ENCODE measurements at places on chromosomes 11 and 22.

- no peak for DNase-seq
Observed at GRCh38 chr11:92552942-92553341, 328.3 kb downstream of the FAT3 start.

DNA sequence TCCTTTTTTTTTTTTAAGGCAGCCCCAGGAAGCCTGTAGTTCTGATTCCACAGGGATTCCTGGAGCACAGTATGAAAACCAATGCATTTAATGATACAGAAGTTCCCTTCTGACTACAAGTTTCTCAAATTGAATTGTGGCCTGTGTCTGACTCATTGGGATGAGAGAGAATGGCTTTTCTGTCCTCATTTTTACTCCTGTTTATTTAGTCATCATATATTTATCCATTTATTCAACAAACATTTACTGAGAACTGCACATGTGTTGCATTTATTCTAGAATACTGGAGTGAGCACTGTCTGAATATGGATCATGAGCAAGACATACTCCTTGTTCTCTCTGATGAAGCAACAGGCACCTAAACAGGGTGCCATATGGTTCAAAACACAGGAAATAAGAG is 231.2 kb downstream of the NTM start:
- no peak for DNase-seq

GRCh38 chr11:74925281-74925680 is 23.6 kb downstream of the XRRA1 start:
- no peak for DNase-seq

DNA sequence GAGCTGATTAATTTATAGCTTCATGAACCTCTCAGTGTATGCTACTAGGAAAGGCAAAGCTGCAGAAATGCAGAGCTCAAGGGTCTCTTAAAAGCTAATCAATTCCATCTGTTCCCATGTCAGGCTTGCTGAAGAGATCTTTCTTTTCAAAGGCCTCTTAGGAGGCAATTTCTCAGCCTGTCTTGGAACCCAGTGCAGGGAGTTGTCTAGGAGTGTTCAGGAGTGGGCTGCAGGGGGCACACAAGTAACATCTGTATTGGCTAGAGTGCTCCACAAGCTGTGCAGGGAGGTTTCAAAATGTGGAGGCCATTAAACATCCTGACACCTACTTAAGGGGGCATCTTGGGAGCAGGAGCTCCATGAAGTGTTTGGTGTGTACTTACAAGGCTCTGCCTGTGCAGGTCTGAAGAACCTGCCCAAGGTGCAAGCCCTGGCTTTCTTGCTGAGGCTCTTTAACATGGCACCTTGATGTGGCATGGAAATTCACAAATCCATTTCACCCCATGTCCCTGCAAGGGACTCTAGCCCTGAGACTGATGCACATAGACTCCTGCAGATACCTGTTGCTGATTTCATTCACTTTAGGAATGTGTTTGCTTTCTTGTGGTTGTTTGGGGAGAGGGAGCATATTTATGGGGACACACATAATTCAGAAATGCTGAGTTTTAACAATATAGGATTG is 134.7 kb downstream of the ME3 start:
- no peak for DNase-seq

- DNase-seq, result no peak
Observed at GRCh38 chr11:45022294-45023064, 71.8 kb upstream of the TP53I11 start.

DNA sequence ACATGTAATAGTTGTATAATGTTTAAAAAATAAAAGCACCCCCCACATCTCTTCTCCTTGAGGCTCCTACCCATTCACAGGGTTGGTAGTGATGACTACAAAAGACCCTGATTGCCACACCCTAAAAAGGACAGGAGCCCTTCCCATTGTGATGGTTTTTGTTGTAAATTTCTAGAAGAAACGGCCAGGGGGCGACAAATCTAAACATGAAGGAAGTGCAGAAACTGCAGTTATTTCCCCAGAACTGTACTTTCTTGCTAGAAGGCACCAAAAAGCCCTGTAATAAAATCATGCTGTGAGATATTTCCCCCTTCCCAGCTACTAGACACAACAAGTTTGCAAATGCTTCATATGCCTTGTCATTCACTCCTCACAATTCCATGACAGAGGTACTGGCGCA is 10.8 kb downstream of the PRR5L start:
- no peak for DNase-seq

- no peak for DNase-seq
Observed at GRCh38 chr22:25131198-25131887, 68.3 kb upstream of the CRYBB3 start.

- no peak for DNase-seq
Observed at GRCh38 chr11:128428935-128429334, 158.4 kb downstream of the ETS1 start.

DNA sequence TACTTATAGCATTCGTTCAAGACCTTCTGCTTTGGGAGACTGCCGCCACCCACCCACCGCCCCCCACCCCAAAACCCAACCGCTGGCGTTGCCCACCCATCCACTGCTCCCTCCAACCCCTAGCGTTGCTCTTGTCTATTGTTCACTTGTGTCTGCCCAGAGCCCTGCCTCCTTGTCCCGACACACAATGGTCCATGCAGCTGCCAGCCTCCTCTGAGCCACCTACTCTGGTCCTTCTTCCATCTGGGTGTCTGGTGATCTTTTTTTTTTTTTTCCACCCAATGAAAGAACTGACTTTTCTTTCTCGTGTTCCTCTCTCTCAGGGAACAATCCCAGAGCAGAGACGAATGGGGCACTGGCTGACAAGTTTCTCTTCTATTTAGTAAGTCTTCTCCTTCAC is 256.0 kb upstream of the SESN3 start:
- no peak for DNase-seq

DNA sequence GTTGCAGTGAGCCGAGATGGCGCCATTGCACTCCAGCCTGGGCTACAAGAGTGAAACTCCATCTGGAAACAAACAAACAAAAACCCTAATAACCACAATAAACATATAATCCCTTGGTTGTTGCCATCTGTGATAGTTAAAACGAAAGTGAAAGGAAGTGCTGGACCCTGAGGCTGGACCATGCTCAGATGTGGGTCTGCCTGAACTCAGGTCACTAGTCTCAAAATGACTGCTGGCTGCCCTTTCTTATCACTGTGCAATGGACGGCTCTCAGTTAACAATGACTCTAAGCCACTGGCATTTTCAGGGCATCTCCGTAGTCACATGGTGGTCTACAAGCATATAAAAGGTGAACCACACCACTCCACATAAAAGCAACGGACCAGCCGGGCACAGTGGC is 48.2 kb upstream of the FTH1 start:
- DNase-seq, result no peak

DNA sequence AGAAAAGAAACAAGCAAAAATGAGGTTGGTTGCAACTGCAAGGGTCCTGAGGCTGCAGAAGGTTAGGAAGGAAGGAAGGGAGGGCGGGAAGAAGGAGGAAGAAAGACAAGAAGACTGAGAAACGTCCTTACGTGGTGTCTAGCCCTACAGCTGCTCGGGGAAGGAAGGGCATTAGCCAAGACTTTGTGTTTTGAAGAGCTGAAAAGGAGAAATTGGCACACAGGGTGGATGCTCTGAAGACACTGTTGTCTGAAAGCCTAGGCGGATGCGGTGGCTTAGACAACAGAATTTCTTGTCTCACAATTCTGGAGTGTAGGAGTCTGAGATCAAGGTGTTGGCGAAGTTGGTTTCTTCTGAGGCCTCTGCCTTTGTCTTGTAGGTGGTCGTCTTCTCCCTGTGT is 60.7 kb downstream of the MCM5 start:
- no peak for DNase-seq

- no peak for DNase-seq
Observed at GRCh38 chr22:29310863-29311339, 4.5 kb downstream of the GAS2L1 start.

DNA sequence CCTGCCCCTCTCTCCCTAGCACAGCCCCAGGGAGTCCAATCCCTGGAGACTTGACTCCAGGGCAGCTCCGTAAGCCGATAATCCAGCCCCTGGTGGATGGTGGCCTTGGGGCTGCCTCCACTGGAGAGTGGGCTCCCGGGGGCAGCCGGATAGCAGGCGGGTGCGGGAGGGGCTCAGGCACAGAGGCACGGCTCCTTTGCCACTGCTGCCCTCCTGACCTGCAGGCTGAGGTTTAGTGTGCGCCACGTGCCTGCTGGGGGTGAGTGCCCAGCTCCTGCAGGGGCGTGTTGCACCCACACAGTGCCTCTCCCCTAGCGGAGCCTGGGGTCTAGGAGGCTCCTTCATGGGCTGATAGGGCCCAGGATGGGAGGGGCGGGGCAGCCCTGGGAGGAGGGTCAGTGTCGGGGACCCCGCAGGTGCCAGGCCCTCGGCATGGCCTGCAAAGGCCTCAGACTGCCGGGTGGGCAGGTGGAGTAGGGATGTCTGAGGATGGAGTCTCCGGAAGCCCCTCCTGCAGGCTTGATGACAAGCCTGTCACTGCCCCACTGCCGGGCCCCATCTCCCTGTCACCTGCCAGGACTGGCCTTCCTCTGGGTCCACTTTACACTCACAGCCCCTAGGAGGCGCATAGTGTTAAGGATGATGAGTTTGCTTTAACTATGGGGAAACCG is 5.6 kb downstream of the DUSP8 start:
- no peak for DNase-seq

- no peak for DNase-seq
Observed at GRCh38 chr11:37858398-37858797, 1260.4 kb upstream of the RAG2 start.

GRCh38 chr22:26725012-26725676 is 67.8 kb downstream of the MIAT start:
- DNase-seq, result no peak

GRCh38 chr22:37464181-37464580 is 22.0 kb downstream of the MFNG start:
- DNase-seq, result no peak

DNA sequence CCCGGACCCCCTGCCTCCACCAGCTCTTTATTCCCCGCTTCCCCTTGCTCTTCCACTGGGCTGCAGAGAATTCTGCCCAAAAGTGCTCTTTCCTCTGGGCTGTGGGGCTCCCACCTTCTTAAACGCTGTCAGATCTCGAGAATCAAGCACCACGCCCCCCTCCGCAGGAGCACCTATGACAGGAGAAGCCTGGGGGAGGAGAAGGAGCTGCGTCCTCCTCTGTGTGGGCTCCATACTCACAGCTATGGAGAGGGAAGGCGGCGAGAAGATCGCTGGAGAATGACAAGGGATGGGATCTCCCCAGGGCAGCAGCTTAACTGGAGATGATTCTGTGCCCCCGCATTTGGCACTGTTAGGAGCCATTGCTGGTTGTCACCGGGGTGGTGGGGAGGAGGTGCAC is 19.7 kb downstream of the SHISAL1 start:
- no peak for DNase-seq

- DNase-seq, result no peak
Observed at GRCh38 chr11:71459767-71460320, 6.8 kb downstream of the NADSYN1 start.

GRCh38 chr22:49620003-49620556 is 207.6 kb downstream of the BRD1 start:
- no peak for DNase-seq

- no peak for DNase-seq
Observed at GRCh38 chr11:1372660-1373059, 17.1 kb upstream of the BRSK2 start.

DNA sequence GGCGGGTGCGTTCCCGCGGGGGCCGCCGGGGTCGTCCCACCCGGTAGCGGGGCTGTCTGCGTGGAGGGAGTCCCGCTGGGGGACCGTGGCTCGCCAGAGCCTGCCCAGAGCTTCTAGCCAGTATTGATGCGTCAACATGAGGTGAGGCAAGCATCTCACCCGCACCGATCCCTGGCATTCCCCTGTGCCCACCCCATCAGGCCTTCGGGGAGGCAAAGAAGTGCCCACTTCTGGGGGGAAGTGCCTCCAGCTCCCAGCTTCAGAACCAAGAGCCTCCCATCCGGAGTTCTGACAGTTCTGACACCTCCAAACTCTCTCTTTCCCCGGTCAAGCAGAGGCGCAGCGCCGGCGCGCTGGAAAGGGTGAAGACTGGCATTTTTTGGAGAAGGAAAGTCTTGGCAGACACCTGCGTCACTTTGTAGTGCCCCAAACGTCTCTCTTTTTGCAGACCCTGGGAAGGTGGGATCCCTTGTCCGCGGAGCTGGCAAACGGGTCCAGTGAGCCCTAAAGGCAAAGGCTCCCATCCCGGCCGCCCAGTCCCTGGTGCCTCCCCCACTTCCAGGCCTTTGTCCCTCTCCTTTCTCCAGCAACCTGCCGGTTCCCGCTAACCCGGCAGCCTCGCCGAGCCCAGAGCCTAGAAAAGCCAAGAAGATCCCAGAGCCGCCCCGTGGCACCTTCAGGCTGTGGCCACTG is 3.2 kb upstream of the PAX6 start:
- DNase-seq, result peak; percentile 32

All from cerebellar nuclear complex (tissue), 1 donor.